Head of caudate nucleus (tissue), 42 donors: ENCODE measurements at places on chromosomes 16 and 17.

GRCh38 chr16:17453364-17454038 lies 17.3 kb downstream of the XYLT1 start:
- DNase-seq: no peak

GRCh38 chr17:64300699-64300965 lies 37.6 kb upstream of the TEX2 start:
- DNase-seq: no peak

GRCh38 chr16:49658531-49658930 lies 197.4 kb downstream of the ZNF423 start:
- DNase-seq: no peak

GRCh38 chr16:57108432-57108831 lies 16.0 kb downstream of the CPNE2 start:
- DNase-seq: no peak

DNA sequence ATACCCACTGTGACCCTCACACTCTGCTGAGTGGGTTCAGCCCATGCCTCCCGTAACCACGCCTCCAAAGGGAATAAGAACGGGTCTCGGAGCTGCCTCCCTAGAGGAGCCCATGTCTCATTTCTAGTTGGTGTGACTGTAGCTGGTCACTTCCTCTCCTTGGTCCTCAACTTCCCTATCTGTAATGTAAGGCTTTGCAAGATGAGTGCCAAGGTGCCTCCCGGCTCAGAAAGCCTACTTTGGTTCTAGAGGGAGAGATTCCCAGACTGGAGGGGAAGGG lies 20.8 kb downstream of the C16orf74 start:
- DNase-seq: no peak

- DNase-seq: no peak
Observed at GRCh38 chr17:383771-384621, 31.4 kb upstream of the RPH3AL start.

- peak; percentile 92 for DNase-seq
Observed at GRCh38 chr16:30585400-30586191, at the start of gene ZNF785. ZNF785 (minus strand) TSS chr16:30585697; CDS start chr16:30585611, 86 bp downstream.

GRCh38 chr17:76191896-76192295 lies 48.4 kb downstream of the RNF157 start:
- no peak for DNase-seq

DNA sequence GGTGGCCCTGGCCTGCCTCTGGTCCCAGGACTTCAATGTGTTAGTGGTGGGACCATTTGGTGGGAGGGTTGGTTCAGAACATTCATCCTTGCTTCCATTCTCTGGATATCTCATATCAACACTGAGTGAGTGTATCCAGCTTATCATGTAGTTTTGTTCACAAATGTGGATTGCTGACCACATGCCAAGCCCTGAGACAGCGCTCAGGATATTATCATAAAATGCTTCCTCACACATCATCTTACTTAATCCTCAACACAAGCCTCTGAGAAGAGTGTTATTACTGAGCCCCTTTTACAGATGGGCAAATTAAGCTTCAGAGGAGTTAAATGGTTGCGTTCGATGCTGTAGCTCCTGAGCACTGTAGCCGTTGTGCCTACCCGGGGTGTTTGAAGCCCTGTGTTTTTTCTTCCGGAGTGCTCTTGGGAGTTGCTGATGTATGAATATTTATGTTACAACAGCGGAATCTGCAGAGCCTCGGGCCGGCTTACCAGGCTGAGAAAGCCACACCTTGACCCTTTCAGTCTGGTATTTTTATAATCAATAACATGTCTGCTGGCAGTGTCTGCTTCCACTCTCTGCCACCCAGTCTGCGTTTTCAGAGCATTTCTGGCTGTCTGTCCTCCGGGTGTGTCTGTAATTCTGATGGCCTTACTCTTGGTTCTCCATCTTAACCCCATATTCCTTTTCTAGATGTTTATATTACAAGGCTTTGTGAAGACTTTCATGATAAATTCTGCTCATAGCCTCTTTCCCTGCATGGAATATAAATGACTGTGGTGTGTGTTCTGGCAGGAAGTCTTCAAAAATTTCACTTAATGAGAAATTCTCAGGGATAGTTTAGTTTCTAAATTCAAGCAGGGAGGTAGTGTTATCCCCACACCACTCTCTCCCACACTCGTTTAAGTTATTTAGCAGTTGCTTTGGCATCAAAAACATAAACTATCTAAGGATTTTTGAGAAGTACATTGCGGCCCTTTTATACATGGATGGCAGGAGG lies 2.9 kb downstream of the GLP2R start:
- DNase-seq: no peak

GRCh38 chr17:19630661-19631060 lies 17.9 kb upstream of the ALDH3A2 start:
- DNase-seq: no peak

DNA sequence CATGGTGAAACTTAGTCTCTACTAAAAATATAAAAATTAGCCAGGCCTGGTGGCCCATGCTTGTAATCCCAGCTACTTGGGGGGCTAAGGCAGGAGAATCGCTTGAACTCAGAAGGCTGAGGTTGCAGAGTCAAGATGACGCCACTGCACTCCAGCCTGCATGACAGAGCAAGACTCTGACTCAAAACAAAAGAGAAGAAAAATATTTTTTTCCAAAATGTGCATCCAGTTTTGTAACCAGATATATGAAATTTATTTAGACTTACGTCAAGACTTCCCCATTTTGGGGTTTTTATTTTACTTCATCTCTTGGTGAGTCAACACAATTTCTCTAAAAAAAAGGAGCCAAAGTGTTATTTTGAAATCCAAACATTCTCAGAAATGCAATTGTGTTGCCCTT lies 5.5 kb upstream of the TM4SF5 start:
- no peak for DNase-seq

DNA sequence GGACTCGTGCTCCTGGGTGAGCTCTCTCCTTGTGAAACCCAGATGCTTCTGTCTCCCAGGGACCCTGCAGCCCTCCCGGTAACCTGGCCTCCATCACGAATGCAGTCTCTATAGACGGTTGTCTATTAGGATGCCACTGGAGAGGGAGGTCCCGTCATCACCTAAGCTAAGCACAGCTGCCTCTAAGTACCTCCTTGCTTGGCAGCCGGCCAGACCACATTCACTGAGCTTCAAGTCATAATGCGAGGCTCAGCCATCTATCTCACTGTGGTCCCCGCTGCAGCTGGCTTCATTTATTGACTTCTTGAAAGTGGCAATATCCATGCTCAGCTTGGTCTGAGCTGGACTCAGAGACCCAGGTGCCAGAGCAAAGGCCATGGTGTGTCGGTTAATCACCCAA lies 74.5 kb upstream of the HSBP1 start:
- no peak for DNase-seq

DNA sequence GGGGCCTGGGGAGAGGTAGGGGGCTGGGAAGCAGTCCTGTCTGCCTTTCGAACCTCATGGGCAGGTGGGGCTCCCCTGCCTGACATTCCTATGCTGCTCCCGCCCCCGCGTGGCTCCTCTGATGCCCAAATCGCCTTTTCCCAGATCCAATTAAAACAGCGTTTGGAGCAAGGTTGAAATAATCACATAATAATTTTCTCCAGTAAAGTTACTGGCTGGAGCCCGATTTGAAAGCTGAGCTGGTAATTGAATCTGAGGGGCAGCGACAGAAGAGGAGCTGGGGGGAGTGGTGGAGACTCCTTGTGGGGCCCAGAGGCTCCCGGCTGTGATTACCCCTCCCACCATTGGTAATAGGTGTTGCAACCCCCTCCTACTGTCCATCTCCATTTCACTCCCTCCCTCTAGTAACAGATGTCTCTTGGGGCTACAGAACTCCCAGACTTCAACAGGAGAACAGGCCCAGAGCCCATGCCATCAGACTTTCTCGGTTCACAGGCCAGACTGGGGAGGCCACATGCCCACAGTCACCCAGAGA lies 38.9 kb upstream of the C1QL1 start:
- DNase-seq: no peak

DNA sequence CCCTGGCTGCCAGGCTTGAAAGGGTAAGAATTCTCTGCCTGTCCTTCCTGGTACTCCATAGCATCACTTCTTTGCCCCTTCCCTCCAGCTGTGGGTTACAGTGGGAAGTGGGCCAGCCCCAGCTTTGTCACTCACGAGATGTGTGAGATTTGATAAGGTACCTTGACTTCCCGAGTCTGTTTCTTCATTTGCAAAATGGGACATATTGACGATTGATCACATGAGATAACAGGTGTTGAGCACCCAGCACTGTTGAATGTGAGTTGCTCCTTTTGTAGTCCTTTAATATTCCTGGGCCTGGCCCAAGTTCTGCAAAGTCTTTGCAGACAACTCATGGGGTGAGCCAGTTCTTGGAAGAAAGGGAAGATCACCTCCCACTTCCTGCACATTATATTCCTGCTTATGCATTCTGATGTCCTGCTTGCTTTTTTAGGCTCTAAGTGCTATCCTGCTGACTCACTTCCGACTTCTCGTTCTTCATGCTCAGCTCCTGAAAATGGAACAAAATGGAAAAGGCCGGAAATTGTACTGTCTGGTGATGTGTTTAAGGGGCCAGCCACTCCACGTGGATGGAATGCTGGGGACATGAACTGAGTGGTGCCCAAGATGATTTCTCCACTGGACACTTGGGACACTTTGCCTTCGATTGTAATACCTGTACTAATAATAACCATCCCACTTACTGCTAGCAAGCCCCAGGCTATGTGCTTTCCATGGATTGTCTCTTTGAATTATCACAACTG lies 8.3 kb upstream of the NLK start:
- no peak for DNase-seq

GRCh38 chr17:77942112-77942988 lies 16.2 kb upstream of the TNRC6C start:
- DNase-seq: peak; percentile 86

DNA sequence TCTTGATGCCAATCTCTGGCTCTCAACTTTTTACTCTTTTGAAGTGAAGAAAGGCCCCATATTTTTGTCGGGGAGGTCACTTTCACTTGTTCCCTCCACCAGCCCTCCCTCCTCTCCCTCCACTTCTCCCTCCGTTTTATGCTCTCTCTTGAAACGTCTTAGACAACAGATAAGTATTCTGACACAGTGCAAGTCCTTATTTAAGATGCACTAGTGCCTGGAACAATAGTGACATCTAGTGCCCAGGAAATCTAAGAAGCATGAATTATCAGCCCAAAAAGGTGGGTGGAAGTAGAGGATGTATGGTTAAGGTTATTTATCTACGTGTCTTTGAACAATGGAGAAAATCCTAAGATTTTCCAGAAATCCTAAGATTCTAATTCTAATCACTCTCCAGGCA lies 17.9 kb downstream of the PSME3IP1 start:
- DNase-seq: no peak

DNA sequence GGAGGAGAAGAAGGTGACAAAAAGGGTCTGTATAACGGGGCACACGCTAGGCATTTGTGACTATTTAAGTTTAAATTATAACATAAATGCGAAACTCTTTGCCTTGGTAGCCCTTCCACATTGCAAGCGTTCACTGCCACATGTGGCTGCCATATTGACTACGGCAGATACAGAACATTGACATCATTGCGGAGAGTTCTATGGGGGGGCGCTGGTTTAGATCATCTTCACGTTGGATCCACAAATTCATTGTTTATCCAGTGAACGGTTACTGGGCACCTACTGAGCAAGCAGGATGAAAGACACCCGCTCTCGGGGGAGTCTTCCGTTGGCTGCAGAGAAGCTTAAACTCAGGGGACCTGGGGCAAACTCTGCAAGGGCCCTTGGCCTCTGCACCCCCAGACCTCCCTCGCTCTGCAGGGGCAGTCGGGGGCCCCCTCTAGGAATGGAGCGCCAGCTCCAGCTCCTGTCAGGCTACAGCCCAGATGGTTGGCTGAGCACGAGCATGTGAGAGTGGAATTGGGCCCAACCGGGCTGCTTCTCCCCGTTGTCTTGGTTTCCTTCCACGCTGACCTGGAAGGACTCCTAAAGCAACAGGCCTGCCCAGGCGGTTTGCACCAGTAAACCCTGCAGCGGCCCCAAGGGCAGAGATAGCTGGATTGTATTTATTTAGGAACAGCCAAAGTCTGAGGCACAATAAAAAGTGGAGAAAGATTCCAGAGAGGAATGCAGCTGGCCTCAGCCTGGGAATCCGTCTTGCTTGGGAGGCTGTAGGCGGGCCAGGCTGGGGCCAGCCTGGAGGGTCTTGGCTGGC lies 172.2 kb downstream of the SEC14L1 start:
- DNase-seq: peak; percentile 63

GRCh38 chr16:66066404-66066803 lies 300.1 kb upstream of the CDH5 start:
- DNase-seq: no peak

DNA sequence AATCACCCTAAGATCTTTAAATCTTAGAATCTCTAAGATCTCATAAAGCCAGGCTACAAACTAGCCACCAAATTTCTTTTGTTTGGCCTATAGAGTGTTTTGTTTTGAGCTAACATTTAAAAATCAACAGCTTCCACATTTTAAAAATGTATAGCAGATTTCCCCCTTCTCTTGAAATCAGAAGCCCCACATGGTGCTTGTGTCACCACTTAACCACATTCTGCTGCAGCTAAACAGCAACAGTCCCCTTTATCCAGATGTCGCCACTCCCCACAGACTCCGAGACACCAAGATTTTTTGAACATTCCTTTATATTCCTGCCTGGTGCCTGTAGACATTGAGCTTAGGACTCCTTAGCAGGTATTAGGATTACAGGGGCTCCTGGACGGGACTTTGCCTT lies 16.0 kb downstream of the GUCY2D start:
- no peak for DNase-seq

DNA sequence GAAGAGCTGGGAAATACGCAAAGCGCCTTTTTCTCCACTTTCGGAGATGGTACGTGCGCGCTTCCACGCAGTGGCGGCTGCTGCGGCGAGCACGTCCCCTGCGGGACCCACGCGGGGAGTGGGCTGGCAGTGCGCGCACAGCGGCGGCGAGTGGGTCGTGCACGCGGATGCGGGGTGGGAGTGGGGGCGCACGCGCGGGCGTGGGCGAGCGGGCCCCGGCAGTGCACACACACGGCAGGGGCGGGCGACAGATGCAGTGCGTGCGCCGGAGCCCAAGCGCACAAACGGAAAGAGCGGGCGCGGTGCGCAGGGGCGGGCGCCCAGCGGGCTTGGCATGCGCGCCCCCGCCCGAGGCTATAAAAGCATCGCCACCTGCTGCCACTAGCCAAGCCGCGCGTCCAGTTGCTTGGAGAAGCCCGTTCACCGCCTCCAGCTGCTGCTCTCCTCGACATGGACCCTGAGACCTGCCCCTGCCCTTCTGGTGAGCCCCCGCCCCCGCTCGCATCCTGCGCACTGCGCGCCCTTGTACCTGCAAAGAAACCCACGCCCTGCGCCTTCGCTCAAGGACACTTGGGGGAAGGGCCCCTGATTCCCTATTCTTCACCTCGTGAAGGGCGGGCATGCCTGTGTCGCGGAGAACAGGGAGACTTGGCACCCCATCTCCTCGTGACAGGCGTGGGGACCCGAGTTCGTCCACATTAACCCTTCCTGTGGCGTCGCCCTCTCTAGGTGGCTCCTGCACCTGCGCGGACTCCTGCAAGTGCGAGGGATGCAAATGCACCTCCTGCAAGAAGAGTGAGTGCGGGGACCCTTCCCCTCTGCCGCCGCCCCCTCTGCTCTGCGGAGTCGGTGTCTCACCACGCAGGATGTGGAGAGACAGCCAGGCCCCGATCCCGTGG lies at the start of gene MT3:
Gene MT3 (plus strand): TSS at position 388 of the 899 bp plus-strand sequence. CDS start 63 bp downstream, at position 451.
- peak; percentile 90 for DNase-seq

- DNase-seq: no peak
Observed at GRCh38 chr17:71735893-71736292, 384.9 kb upstream of the SOX9 start.
